ENCODE measurements at places on chromosomes 3 and 15.

DNA sequence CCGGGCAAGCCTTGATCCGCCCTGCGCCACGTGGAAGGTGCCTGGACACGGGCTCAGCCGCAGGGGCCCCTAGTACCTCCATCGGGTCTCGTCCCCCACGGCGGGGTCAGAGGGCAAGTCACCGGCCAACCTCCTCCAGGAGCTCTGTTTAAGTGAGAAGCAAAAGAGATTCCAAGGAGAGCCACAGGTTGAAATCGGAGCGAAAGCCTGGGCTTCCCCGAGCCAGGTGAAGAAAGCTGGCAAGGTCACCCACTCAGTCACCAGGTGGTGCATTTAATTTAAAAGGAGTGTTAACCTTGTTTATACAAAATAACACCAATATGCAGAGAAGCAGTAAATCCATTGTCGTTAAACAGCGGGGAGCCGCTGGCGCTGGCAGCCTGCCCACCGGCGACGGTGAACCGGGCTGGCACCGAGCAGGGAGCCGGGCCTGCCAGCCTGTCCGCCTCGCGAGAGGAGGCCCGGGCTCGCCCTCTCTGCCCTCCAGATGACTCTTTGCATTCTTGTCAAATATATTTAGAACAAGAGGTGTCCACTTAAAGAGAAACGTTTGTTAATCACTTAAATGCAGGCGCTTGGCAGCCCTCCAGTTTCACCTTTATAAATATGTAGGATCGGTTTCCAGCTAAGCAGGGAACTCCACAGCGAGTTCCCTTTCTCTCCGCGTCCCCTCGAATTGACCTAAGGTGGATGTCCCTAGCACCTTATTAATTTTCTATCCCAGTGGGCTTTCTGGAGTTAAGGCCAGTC lies 277.3 kb upstream of the NR2F2 start:
- no peak for DNase-seq

GRCh38 chr15:62112616-62113593 lies 46.1 kb downstream of the C2CD4A start:
- no peak for DNase-seq

DNA sequence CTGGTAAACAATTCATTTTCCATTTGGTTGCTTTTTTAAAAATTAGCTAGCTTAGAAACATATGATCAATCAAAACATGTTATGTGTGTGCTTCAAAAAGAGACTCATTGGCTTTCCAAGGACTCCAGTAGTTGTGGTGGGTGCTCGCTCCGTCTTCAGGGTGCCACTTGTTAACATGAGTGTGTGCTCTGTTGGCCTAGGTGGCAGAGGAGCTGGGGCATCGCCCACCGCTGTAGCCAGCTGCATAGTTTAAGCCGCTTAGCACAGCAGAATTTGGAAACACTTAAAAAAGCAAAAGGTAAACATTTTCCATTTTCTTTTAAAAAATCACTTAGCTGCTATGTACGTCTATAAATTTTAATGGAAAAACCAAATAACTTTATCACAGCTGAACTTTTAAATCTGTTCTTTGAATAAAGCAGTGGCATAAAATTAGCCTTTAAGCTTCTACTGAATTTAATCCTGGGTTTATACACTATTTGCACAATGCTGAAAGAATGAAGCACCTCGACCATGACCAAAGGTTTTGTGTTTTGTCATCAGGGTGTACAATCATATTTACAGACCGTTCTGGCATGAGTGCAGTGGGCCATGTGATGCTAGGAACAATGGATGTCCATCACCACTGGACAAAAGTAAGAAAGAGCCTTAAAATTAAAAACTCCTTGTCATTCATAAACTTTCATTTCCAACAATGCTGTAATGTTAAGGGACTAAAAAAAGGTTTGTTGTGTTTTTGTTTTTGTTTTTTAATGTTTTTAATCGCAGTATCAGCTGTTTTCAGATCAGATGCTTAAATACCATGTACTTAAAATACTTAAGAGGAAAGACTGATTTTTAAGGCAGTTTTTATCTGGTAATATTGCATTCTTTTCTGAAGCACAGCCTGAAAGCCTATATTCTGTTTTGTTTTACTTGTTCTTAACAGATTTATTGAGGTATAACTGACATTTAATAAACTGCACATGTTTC lies 57.9 kb downstream of the TCAIM start:
- DNase-seq: no peak

- no peak for DNase-seq
These were observed 57.6 kb downstream of the ADAMTS17 start for GRCh38 chr15:100284191-100284590.

DNA sequence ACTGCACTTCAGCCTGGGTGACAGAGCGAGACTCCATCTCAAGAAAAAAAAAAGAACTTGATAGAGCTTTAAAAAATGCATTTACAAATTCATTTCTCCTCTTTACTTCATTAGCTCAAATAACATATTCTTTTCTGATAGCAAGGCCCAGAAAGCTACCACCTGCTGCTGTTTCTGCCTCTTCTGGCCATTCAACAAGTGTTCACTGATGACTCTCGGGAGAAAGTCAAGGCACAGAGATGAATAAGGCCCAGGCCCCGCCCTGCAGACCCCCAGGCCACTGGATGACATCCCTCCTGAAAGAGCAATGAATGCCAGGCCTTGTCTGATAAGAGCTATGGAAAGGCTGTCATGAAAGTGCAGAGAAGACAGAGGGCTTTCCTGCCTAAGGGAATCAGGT lies 13.6 kb upstream of the TSEN2 start:
- no peak for DNase-seq

DNA sequence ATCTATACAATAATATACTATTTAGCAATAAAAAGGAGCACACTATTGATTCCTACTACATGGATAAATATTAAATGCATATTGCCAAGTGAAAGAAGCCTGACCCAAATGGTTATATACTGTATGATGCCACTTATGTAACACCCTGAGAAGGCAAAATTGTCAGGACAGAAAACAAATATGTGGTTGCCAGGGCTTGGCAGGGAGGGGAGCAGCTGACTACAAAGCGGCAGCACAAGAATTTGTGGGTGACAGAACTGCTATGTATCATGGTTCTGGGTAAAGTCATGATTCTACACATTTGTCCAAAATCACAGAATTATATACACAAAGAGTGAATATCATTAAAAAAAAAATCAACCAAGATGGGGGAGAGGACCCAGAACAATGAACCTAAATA lies 22.5 kb downstream of the TBC1D2B start:
- peak; percentile 66 for DNase-seq

DNA sequence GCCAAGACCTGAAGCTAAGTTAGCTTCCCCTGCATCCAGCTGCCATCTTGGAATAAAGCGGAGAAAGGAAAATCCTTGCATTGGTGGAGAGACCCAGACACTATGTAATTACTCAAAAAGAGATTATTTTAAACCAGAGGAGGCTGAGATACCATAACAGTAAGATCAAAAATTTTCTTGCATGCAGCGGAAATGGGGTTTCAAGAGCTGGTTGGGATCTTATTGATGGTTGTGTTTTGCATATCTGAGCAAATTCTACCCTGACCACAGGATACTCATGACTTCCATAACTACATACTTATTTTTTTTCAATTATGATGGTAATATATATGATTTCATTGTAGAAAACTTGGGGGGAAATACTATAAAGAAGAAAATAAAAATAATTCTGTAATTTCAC lies 17.5 kb downstream of the TMEM158 start:
- DNase-seq: peak; percentile 28

DNA sequence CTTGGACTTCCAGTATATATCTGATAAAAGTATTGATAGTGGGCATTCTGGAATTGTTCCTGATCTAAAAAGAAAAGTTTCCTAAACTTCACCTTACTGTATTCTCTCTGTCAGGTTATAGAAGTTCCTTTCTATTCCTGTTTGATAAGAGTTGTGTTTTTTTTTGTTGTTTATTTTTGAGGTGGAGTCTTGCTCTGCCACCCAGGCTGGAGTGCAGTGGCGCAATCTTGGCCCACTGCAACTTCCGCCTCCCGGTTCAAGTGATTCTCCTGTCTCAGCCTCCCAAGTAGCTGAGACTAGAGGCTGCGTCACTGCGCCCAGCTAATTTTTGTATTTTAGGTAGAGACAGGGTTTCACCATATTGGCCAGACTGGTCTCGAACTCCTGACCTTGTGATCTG lies 13.1 kb downstream of the BLM start:
- DNase-seq: no peak

DNA sequence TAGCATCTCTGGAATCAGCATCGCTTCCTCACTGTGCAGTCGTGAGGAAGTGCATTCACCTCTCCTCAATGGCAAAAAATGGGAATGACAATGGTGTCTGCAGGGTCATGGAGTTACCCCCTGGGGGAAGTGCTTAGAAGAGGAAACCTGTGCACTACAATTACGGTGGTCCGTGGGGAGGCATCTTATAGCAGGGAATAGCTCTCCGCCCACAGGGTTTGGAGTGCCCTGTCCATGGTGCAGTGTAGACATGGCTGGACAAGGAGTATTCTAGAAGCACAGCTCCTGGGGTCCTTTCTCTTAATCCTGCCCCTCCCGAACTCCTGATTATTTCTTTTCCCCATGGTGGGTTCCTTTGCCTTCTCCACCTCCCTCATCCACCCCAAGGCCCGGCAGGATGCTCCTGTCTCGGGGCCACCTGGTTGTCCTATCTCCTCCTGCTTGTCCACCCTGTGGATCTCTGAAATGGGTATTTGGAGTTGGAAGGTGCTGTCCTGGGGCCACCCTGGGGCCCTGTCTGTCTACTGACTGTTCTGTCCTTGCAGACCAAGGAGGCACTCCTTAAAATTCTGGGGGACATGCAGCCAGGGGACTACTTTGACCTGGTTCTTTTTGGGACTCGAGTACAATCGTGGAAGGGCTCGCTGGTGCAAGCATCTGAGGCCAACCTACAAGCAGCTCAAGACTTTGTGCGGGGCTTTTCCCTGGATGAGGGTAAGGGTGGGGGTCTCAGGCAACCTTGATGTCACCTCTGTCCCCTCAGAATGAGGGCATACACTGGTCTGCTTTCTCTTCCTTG lies 5.2 kb downstream of the ITIH1 start:
- DNase-seq: no peak

DNA sequence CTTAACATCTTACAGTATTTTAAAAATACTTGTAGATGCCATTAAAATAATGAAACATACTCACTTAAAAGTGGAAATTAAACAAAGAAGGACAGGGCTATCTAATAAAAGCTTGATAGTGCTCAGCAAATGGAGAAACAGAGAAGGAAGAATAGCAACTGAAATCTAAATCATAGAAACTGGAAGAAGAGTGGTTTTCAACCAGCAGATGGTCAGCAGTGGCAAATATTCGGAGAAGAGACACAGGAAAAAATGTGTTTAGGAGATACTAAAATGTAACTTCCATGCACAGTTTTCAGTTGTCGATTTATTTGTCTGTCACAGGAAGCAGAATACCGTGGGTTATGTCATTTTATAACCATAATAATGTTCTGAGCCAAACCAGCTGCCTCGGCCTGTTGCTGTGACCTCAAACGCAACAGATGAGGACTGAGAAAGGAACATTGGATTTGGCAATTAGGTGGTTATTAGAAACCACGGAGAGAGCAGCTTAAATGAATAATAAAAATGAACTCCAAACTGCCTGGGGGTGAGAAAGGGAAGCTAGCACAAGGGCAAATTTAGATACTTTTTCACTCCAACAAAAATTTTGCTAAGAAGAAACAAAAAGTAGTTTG lies 246.6 kb upstream of the KCNMB2 start:
- DNase-seq: no peak

DNA sequence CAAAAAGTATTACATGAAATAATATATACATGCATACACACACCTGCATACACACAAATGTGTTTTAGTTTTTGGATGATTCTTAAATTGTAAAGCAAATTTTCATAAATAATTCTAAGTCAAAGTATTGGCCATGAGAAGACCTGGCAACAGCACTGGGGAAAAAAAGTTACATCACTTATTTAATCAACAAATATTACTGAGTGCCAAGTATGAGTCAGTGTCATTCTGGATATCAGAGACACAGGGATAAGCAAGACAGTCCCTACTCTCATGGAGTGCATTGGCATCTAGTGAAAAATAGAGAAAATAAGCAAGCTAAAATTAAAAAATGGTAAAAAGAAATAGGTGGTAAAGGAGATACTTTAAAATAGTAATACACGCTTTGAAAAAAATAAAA lies 29.4 kb upstream of the GUCA1C start:
- no peak for DNase-seq

GRCh38 chr3:2078821-2079220 lies 19.8 kb upstream of the CNTN4 start:
- no peak for DNase-seq

DNA sequence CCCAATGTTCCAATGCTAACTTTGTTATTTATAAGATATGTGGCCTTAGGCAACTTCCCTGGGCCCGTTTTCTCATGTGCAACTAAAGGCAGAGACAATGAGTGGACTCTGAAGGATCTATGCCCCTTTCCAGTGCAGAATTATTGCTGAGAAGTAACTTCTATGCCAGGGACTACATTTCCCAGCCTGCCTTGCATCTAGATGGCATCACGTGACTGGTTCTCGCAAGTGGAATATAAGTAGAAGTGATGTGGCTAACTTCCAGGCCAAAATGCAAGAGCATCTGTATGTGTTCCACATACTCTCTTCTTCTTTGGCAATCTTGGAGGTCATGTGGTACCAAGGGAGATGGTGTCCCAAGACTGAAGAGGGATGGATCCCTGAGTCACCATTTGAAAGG lies 674.4 kb downstream of the NTRK3 start:
- no peak for DNase-seq

- DNase-seq: no peak
These were observed 1.2 kb downstream of the NKIRAS1 start for GRCh38 chr3:23915537-23916108.

- DNase-seq: no peak
These were observed 66.0 kb downstream of the DCUN1D1 start for GRCh38 chr3:182914341-182914740.

GRCh38 chr15:93985925-93986324 lies 245.4 kb upstream of the MCTP2 start:
- no peak for DNase-seq

DNA sequence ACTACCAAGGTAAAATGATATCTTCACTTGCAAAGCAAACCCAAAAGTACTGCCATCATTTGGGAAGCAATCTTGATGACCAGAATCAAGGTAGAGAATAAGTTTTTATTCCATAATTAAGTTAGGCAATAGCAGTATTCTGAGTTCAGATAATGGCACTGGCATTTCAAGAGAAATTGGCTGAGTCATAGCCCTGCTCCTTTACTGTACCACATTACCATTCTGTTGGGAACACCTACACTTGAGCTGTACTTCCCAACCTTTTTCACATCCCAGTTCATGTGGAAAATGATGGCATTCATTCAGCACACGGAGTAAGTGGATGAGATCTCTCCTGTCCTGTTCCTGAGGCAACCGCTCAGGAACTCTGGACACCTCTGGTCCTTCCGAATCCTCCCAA lies 311.6 kb upstream of the TPRG1 start:
- DNase-seq: no peak

DNA sequence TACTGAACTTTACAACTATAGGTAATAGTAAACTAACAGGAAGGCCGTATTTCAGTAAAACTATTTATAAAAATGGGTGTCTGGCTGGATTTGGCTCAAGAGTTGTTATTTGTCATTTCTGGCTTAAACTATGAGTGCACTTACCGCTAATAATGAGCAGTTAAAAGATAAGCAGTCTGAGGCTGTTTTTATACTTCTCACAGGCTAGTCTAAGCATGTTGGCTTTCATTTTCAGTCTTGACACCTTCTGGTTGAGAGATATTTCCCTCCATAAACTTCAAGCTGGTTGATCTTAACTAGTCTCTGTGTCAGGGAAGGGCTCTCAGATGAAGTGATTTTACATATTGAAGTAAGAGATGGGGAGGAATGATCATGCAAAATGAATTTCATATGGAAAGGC lies 96.1 kb downstream of the RSRC1 start:
- DNase-seq: no peak

GRCh38 chr15:74807282-74807681 lies 5.4 kb upstream of the LMAN1L start:
- no peak for DNase-seq

- no peak for DNase-seq
These were observed 54.7 kb upstream of the CNOT10 start for GRCh38 chr3:32630266-32630665.
